ENCODE measurements at places on chromosomes 12 and 14. TPM values are rescaled to one million over a fixed set of nuclear protein-coding genes. Genes with fewer than 3 reads are reported as not detected.

COX14 gene
- total RNA-seq = 53.4 TPM

MAP1LC3B2 gene
- 2.7 TPM for total RNA-seq

USP5 gene
- total RNA-seq = 168 TPM

ALDH2 gene
- 38.7 TPM for total RNA-seq

KLRB1 gene
- not detected for total RNA-seq

KIF26A gene
- total RNA-seq = not detected

PTGER2 gene
- 0.28 TPM for total RNA-seq

DCN gene
- 44.6 TPM for total RNA-seq

SOAT2 gene
- total RNA-seq = 0.21 TPM

ACVRL1 gene
- total RNA-seq = 10.8 TPM

RAPGEF3 gene
- 4.1 TPM for total RNA-seq

RAD9B gene
- total RNA-seq = 0.50 TPM

PPFIBP1 gene
- 93.4 TPM for total RNA-seq

ADAM21 gene
- total RNA-seq = 0.56 TPM

FKBP4 gene
- 86.6 TPM for total RNA-seq

NEUROD4 gene
- not detected for total RNA-seq

ASPG gene
- not detected for total RNA-seq

NEK9 gene
- 71.9 TPM for total RNA-seq

RPS6KL1 gene
- 1.1 TPM for total RNA-seq

CLEC2D gene
- 2.0 TPM for total RNA-seq

RNU4-1 gene
- total RNA-seq = 908 TPM

ESR2 gene
- not detected for total RNA-seq
